Urinary bladder (tissue), 4 donors: ENCODE measurements at places on chromosomes 2 and 18. TPM values are rescaled to one million over a fixed set of nuclear protein-coding genes. Genes with fewer than 3 reads are reported as not detected.

Gene LRP2
- 0.26 TPM for total RNA-seq

Gene DSG1
- 0.21 TPM for total RNA-seq

Gene FNDC4
- 7.0 TPM for total RNA-seq

Gene LCT
- not detected for total RNA-seq

Gene ABCB11
- total RNA-seq, result 0.11 TPM

Gene CD207
- not detected for total RNA-seq

Gene CHRNG
- 3.5 TPM for total RNA-seq

Gene AMER3
- total RNA-seq, result 0.42 TPM

Gene TUBA3D
- not detected for total RNA-seq

Gene CCDC141
- 18.0 TPM for total RNA-seq

Gene TRIM54
- total RNA-seq, result 2.6 TPM

Gene IL18R1
- 3.3 TPM for total RNA-seq

Gene CYP26B1
- 4.7 TPM for total RNA-seq

Gene CXCR2
- total RNA-seq, result 0.48 TPM

Gene SERPINB12
- total RNA-seq, result not detected

Gene PTH2R
- 0.69 TPM for total RNA-seq

Gene IL1R2
- total RNA-seq, result 0.37 TPM

Gene ZNF804A
- total RNA-seq, result 4.3 TPM

Gene MOGAT1
- not detected for total RNA-seq

Gene ZNF2
- 9.5 TPM for total RNA-seq

Gene CCNT2
- 104 TPM for total RNA-seq

Gene CHRND
- 1.3 TPM for total RNA-seq

Gene B4GALT6
- 7.5 TPM for total RNA-seq

Gene ESPNL
- total RNA-seq, result 3.5 TPM

Gene CPO
- 0.53 TPM for total RNA-seq

Gene PMS1
- 69.4 TPM for total RNA-seq

Gene GALNT13
- total RNA-seq, result 19.5 TPM

Gene LIPG
- total RNA-seq, result 5.0 TPM

Gene TET3
- 9.1 TPM for total RNA-seq

Gene CPSF3
- total RNA-seq, result 45.2 TPM

Gene NOL4
- total RNA-seq, result 1.3 TPM

Gene PELI1
- 43.4 TPM for total RNA-seq

Gene PROM2
- total RNA-seq, result 13.6 TPM

Gene SLC9A2
- 4.2 TPM for total RNA-seq
